Activated T-cell treated with anti-CD3 and anti-CD28 coated beads for 1 hour (primary cell): ENCODE measurements at places on chromosomes 2 and 18.
A peak's percentile ranks its signal among the peaks of the same experiment; 100 is the strongest.

GRCh38 chr2:235271936-235272335 lies 221.9 kb upstream of the AGAP1 start:
- no peak for DNase-seq

DNA sequence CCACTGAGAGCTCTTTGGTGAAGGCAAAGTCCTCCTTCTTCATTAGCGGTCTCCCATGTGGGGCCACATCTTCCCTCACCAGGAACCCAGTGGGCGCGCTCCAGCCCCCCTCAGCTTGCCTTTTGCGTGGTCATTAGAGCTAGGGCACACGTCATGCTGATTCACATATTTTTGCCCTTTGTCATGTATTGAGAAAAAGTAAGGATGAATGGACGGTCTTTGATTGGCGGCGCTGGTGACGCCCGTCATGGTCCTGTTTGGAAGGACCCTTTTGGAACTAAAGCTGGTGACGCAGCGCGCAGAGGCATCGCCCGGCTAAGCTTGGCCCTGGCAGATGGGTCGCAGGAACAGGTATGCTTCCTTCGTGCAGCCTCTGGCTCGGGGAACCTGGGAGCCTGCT lies 3.1 kb downstream of the SLC14A1 start:
- DNase-seq, result no peak

DNA sequence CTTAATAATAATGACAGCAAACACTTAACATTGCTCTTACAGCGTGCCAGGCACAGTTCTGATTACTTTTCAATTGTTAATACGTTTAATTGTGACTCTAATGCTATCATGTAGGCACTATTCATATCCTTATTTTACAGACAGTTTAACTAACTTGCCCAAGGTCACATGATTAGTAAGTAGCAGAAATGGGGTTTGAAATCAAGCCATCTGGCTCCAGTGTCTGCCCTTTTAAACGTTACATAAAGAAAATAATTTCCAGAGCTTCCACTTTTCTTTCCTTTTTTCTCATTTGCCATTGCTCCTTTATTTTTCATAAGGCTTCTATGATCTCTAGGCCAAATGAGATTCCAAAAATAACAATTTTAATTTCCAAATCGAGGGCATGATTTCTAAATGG lies 50.6 kb upstream of the IKZF2 start:
- DNase-seq, result no peak

DNA sequence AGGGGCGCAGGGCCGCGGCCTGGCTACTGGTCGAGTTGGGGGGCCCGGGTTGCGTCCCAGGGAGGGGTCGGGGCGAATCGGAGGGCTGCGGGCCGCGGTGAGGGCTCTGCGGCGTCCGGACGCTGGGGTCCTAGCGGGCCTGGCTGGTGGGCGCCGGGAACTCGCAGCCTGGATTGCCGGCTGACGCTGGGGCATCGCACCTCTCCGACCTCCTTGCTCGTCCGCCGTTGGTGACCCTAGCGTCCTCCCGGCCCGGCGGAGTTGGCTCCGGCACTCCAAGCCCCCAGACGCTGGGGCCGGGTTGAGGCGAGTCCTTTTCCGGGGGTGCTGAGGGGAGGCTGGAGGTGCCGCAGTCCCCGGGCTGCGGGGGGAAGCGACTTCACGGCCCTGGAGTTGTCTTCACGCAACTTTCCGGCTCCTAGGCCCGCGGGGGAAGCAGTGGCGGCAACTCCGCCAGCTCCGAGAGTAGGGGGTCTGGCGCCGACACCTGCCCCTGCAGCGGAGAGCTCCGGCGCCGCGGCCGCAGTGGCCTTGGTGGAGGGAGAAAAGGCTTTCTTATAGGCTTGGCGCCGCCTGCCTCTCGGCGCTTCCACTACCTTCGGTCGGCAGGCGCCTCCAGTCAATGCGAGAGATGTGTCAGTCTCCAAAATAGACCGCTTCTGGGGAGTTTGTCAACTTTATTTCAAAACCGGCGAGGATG lies 70.3 kb downstream of the HAUS1 start:
- peak; percentile 26 for DNase-seq

DNA sequence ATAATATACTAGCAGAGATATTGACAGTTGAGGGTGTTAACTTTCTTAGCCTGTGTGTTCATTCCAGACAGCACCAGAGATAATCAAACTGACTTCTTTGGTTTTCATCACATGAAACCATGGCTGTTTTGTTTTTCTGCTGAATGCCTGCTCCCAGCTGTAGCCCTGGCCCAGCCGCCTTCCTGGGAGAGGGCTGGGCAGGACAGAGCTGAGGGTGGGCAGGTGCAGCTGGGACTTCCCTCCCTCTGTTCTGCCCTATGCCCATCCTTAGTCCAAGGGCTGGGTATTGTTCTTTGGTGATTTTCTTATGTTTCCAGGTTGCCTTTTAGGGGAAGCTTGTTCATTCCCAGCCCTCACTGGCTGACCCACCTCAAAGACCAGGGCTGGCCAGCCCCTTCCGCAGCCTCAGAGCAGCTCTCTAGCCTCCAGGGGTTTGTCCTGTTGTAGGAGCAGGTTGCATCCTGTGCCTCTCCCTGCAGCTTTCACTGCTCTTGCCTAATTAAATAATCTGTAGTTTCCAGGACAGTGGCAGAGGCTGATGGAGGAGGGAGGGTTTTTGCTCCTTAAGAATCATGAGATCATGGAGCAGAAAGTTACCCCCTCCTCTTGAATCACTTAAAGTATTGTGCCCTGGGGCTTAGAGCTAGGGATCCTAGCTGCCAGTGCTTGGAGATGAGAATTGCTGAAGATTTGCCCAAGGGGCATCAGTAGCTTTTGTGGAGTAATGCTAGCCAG lies 61.4 kb downstream of the MTCL1 start:
- DNase-seq, result no peak

DNA sequence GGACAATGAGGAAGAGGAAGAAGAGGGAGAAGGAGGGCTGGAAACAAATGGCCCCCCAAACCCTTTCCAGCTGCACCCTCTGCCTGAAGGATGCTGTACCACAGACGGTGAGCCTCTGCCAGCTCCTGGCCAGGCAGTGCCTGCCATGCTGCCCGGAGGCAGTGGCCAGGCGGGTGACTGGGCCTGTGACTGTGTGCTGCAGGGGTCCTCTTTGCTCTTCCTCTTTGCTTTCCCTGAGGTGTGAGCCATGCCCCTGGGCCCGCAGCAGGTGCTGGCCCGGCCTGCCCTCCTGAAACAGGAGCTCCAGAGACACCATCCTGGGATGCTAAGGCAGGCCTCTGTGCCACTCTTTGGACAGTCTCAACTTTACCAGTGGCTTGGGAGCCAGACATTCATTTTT lies 28.6 kb downstream of the GREB1 start:
- DNase-seq, result no peak
